H7 (cell line): ENCODE measurements at places on chromosomes 4 and X. TPM values are rescaled to one million over a fixed set of nuclear protein-coding genes. Genes with fewer than 3 reads are reported as not detected.

TCEAL6 gene
- total RNA-seq = not detected in 2 replicates

NXF2B gene
- total RNA-seq = 0.11 and 0.45 TPM in 2 replicates

IGSF1 gene
- total RNA-seq = 13.4 and 17.8 TPM in 2 replicates

RBMXL3 gene
- total RNA-seq = not detected in 2 replicates

LUZP4 gene
- 0.33 TPM in 1 of 2 replicates, not detected in the other for total RNA-seq

TSPAN7 gene
- total RNA-seq = 1.1 and 1.5 TPM in 2 replicates

PPA2 gene
- total RNA-seq = 70.3 and 82.4 TPM in 2 replicates

CCDC160 gene
- total RNA-seq = 3.0 and 4.4 TPM in 2 replicates

ZFYVE28 gene
- 2.1 and 5.7 TPM in 2 replicates for total RNA-seq

RBM3 gene
- total RNA-seq = 112 and 116 TPM in 2 replicates

NMU gene
- total RNA-seq = 52.5 and 63.5 TPM in 2 replicates

ZNF718 gene
- total RNA-seq = 12.3 and 13.8 TPM in 2 replicates

ADH7 gene
- not detected in 2 replicates for total RNA-seq

ANKRD50 gene
- total RNA-seq = 9.9 and 14.4 TPM in 2 replicates

CXCL8 gene
- total RNA-seq = not detected in 2 replicates

WNK3 gene
- 13.0 and 16.5 TPM in 2 replicates for total RNA-seq
